Stimulated activated CD4-positive, alpha-beta T cell treated with anti-CD3 and anti-CD28 coated beads, Interleukin-1b, Interleukin-23, amount 100 ng/mL, for 24 hours (primary cell): ENCODE measurements at places on chromosomes 13 and 19.
A peak's percentile ranks its signal among the peaks of the same experiment; 100 is the strongest.

DNA sequence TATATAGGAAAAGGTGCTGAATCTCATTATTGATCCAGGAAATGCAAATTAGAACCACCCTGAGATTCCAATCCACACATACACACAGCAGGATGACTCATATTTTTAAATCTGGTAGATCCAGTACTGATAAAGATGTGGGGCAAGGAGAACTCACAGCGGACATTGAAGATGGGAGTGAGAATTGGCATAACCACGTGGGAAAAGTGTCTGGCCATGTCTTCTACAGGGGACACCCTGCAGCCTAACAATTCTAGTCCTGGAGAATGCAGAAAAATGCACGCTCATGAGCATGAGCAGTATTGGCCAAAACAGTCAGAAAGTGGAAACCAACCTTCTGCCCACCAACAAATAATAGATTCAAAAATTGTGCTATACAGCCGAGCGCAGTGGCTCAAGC, 13.5 kb upstream of the BCL3 start:
- no peak for DNase-seq

- peak; percentile 78 for DNase-seq
These were observed 34.4 kb downstream of the PIP5K1C start for GRCh38 chr19:3665681-3666544.

DNA sequence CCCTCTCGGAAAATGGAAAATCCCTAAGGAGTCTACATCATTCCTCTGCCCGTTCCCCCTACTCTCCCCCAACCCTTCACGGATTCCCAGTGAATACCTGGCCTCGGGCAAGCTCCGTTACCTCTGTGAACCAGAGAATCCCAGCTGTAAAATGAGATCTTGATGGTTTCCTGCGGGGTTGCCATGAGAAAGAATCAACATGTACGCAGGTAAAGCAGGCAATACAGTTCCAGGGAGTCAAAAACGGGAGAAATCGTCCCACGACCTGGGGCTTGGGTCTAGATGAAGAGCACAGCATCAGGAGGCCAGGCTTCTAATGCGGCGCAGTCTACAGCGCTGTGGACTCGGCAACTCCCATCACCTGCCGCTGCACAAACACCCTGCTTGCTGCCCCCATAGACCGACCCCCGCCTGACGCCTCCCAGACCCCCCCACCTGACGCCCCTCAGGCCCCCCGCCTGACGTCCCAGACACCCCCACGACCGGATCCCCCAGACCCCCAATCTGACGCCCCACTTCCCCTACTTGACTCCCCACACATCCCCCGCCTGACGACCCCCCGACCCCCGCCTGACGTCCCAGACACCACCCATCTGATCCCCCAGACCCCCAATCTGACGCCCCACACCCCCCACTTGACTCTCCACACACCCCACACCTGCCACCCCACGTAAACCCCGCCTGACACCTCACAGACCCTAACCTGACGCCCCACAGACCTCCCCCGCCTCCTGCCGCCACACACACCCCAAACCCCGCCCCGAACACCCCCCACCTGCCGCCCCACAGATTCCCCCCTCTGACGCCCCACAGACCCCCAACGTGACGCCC, 680 bp downstream of the LIG4 start:
- DNase-seq: no peak

DNA sequence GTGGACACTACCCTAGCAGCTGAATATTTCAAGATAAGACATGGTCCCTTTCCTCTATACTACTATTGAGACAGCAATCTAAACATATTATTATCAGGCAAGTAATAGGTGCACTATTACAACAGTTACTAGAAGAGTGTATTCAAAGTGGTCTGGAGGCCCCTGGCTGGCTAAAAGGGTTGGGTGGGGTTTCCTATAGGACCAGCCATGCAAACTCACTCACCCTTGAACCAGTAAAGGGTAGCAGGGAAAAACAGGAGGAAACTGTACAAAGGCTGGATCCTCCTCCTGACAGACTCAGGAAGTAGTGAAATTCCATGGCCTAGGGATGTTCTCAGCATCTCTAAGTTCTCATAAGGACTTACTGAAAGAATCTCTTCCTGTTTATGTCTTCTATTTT, 7.7 kb downstream of the SMAD9 start:
- DNase-seq: no peak

- no peak for DNase-seq
These were observed 25.7 kb downstream of the NOVA2 start for GRCh38 chr19:45947926-45948325.

GRCh38 chr13:113064534-113065405, 40.8 kb upstream of the F7 start:
- DNase-seq: no peak

GRCh38 chr19:7575434-7576040, 20.1 kb upstream of the CAMSAP3 start:
- DNase-seq: no peak

- DNase-seq: no peak
These were observed 122.7 kb downstream of the TBC1D4 start for GRCh38 chr13:75359266-75359665.

- DNase-seq: no peak
These were observed 857 bp upstream of the MAP2K7 start for GRCh38 chr19:7902796-7903243.

- no peak for DNase-seq
These were observed 10.3 kb upstream of the SLC7A10 start for GRCh38 chr19:33235996-33236350.

- no peak for DNase-seq
These were observed 16.8 kb upstream of the CELF5 start for GRCh38 chr19:3207461-3208242.

DNA sequence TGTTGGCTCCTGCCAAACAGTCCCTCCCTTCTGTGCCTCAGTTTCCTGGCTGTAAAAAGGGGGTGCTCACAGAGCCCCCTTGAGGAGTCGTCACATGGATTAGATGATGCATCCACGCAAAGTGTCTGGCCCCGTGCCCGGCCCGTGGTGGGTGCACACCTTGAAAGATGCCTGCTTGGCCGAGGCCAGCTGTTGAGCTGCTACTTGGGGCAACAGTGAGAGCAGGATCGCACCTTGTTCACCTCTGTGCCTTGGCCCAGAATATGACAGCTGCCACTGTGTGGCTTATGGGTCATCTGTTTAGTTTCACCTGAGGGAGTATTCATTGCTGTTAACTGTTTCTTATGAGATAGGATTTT, 17.7 kb downstream of the CRTC1 start:
- DNase-seq: no peak

DNA sequence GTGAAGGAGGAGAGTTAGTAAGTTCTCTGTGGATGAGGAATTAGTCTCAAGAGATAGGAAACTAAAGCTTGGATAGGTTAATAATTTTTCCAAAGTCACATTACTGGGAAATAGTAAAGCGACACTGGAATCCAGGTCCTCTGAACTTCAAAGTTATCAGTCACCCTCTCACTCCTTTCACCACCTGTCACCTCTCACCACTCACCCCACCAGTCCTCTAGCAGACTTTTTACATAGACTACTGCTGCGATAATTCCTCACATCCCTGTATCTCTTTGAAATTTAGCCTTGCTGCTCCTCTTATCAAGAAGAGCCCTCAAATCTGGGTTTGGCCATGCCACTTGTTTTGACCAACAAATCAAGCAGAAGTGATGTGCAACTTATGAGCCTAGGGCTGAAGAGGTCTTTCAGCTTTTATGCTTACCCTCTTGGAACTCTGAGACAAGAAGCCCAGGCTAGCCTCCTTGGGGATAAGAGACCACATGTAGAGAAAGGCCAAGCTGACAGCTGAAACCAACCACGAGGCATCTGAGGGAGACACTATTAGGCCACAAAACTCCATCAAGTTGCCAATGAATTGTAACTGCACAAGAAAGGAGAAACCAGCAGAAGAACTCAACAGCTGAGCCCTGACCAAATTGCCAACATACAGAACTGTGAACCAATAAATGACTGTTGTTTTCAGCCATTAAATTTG, 41.2 kb downstream of the STARD13 start:
- no peak for DNase-seq

DNA sequence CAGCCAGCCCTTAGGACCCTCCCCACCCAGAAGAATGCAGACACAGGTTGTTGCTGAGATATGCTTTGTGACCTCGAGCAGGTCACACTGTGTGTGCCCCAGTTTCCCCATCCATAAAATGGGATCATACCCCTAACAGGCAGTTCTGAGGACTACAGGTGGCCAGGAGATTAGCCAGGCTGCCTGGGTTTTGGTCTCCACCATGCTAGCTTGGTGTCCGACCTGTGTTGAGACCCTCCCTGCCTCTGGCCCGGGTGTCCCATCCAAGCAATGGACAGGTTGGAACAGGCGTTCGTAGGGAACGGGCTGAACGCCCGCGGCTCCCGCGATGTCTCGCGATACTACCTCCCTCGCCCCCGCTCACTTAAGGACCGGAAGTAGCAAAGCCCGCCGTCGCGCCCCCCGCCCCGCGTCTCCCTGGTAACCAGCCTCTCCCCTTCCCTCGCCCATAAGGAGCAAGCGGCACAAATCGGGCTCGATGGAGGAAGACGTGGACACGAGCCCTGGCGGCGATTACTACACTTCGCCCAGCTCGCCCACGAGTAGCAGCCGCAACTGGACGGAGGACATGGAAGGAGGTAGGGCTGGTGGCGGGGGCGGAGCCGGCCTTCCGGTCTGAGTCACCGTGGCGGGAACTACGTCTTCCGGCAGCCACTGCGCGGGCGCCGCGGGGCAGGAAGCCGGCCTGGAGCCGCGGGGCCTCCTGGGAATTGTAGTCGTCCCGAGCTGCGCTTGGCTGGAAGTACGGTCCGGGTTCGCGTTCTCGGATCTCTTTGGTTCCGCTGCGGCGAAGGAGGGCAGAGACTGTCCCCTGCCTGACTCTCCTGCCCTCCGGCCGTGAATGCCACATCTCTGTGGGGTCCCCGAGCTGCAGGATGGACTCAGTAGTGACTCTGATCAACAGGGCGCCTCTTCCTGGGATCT, 45.4 kb downstream of the SMIM24 start:
- DNase-seq: peak; percentile 95

DNA sequence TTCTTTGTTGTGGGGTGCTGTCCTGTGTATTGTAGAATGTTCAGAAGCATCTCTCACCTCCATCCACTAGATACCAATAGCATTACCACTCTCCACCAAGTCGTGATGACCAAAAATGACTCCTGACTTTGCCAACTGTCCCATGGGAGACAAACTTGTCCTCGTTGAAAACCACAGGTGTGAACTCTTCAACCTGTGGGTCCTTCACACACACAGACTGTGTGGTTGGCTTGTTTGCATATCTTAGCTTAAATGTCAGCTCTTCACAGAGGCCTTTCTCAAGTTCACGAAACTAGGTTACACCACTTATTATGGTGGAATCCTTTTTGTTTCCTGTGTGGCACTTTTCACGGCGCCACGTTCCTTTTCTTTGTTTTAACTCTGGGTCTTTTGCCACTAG, 6.8 kb downstream of the GPC5 start:
- no peak for DNase-seq

GRCh38 chr13:75352641-75353327, 129.2 kb downstream of the TBC1D4 start:
- DNase-seq: no peak

- no peak for DNase-seq
These were observed 18.1 kb downstream of the AKT2 start for GRCh38 chr19:40266912-40267600.

DNA sequence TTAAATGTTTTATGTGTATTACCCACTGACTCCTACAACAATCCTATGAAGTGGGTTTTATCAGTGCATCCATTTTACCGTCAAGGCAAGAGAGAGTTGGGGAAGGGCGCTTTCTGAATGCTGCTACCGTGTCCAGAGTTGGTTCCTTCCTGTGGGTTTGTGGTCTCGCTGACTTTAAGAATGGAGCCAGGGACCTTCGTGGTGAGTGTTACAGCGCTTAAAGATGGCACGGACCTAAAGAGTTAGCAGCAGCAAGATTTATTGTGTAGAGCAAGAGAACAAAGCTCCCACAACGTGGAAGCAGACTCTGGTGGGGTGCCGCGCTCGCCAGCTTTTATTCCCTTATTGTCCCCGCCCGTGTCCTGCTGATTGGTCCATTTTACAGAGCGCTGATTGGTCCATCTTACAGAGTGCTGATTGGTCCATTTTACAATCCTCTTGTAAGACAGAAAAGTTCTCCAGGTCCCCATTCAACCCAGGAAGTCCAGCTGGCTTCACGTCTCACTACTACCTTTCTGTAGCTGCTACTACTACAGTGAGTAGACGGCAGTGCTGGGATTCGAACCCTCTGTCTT, 6.1 kb downstream of the OSCAR start:
- no peak for DNase-seq

- DNase-seq: no peak
These were observed 61.2 kb upstream of the TM9SF2 start for GRCh38 chr13:99439850-99440604.

- DNase-seq: no peak
These were observed 2.9 kb downstream of the SBNO2 start for GRCh38 chr19:1170938-1171754.

- no peak for DNase-seq
These were observed 99.6 kb upstream of the HTR2A start for GRCh38 chr13:46996316-46997030.

- no peak for DNase-seq
These were observed 58.4 kb downstream of the ELF1 start for GRCh38 chr13:40960716-40961115.

DNA sequence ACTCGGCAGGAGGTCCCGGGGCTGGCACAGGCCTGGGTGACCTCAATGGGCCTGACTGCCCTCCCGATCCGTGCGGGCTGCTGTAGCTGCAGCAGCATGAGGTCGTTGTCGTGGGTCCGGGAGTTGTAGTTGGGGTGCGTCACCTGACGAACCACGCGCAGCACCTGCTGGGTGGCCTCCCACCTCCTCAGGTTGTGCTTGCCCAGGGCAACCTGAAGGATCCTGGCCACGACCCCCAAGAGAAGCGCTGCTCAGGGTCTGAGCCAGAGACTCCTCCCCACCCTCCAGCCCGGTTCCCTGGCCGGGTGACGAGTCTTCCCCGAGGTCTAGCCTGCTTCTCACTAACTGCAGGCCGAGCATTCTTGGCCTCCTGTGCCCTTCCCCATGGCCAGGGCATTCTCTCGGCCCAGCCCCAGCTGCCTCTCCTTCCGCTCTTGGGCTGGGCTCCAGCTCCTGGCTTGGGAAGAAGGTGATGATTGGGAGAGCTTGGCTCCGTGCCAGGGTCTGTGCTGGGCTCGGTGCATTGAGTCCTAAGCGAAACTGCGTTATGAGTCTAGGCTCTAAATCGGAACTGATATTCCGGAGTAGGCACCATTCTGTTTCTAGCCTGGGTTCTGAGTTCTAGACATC, 3.1 kb downstream of the KLK14 start:
- DNase-seq: no peak

- DNase-seq: no peak
These were observed 297.1 kb downstream of the COG6 start for GRCh38 chr13:39952249-39953233.
